ENCODE measurements at places on chromosomes 4 and X.

- no peak for DNase-seq
Measured at GRCh38 chr4:1937550-1937949, 66.4 kb downstream of the NSD2 start.

GRCh38 chr4:38842994-38843393 lies 13.6 kb downstream of the TLR6 start:
- no peak for DNase-seq

DNA sequence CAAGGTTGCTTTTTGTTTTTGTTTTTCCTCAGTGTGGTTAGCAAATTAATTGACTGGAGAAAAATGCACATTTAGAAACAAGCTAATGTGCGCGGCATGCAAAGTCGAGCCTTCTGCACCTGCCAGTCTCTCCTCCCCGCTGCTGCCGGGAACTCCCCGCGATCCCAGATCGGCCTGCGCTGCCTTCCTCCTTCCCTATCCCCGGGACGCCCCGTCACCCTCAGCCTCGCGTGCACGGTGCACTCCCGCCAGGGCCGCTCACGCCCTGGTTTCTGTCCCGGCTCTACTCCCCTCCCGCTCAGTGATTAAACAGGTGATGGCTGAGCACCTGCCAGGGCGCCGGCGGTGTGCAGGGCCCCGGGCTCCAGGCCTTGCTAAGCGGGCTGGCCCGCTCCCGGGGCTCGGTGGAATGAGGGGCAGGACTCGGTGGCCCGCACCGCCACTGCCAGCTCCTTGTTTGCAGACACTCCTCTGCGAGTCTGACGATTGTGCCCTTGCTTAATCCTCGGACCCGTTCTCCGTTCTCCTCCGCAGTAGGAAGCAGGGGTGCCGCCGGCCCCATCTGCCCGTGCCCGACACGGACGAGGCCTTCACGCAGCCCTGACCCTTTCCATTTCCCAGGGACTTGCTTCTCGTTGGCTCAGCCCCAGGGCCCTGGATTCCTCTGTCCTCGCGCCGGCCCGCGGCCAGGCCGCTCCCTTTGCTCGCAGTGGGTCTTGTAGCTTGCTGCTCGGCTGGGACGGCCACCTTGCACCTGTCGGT lies 143.4 kb downstream of the TRIML1 start:
- DNase-seq: no peak

DNA sequence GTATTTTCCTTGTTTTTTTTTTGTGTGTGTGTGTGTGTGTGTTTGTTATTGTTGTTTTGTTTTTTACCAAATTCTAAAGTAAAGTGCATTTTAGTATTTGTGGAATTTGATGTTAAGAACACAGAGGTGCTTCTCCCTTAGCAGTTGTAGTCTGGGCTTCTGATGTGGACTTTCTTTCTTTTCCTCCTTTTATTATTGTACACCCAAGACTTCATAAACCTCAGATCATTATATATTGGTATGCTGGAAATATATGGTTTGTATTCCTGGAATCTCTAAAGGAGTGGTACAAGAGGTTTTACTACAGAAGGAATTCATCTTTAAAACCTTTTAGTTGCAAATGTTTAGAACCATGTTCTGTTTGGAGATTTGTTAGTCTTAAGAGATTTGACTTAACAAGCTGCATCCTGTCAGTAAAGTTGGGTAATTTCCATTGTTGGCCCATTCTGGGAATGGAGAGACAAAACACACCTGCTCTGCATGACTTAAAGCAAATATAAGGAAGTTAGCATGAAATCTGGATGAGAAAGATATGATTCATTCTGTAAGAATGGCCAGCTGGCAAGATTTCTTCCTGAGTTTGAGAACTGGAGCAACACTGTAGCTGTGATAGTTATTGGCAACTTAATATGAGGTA lies 64.0 kb downstream of the SMAD1 start:
- DNase-seq: no peak

- no peak for DNase-seq
Measured at GRCh38 chrX:104749951-104750610, 184.1 kb downstream of the IL1RAPL2 start.

- DNase-seq: no peak
Measured at GRCh38 chrX:136679531-136679930, 31.6 kb downstream of the CD40LG start.

DNA sequence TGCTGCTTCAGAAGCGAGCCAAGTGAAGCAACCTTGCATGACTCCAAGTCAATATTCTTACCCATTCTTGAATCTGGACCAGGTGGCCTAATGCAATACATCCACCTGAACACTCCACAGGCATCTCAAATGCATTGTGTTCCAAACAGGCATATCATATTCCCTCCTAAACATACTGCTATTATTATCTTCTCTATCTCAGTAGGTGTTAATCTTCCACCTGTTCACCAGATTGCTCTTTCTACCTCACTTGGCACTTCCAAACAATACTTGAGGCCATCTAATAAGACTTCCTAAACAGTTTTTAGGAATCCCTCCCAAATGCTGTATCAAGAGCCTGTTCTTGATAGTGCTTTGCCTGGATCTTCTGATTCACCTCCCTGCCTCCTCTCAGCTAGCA lies 90.7 kb downstream of the GPRIN3 start:
- DNase-seq: no peak

GRCh38 chr4:86593688-86594558 lies at the start of gene PTPN13:
TSS of gene PTPN13 (plus strand) at chr4:86594315. CDS start at chr4:86635257, 40,942 bp downstream.
- DNase-seq: peak; percentile 99

DNA sequence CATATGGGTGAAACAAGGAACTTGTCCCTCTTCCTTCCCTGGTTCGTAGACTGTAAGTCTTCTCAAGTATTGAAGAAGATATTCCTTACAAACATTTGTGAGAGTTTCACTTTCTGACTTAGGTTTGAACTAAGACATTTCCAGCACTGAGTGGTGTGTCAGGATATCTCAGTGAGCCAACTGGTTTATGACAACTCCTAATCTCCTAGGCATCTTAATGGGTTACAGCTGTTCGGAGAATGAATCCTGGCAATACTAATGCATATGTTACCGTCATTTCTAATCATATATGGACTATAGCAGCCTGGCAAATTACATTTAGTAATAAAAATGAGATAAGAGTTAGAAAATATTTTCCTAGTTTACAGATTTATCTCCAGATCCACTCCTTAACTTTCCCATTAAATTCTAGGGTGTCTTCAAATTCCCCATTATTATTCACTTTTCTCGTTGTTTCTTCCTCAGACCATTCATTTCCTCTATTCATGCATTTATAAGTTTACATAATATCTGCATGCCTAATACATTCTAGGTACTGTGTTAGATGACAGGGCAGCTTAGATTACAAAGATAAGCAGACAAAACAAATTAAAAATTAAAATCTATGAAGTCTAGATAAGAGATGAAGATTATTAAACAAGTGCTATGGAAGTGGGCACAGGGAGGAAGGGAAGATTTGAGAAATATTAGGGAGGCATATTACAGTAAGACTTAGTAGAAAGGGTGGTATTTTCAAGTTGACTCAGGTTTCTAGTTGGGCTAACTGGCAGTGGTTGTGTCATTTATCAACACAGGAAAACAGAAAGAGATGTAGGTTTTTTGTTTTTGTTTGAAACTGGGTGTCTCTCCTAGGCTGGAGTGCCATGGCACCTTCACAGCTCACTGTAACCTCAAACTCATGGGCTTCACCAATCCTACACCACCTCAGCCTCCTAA lies 173.9 kb downstream of the WDFY3 start:
- no peak for DNase-seq

GRCh38 chr4:17347445-17347844 lies 164.4 kb downstream of the QDPR start:
- no peak for DNase-seq

DNA sequence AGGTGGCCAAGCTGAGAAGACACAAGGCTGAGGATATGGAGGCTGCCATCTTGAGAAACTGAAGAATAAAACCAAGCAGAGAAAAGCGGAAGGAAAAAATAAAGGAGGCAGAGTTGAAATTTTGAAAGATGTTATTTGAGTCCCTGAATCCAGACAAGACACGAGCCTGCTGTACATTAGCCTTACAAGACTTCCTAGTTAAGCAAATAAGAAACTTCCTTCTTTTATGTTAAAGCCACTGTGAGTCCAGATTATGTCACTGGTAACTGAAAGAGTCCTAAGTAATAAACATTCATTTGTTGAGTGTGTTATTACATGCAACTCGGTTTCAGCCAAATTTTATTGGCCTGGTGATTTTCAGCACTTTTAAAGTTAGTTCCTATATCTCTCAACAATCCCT lies 30.4 kb downstream of the DRD5 start:
- DNase-seq: no peak

DNA sequence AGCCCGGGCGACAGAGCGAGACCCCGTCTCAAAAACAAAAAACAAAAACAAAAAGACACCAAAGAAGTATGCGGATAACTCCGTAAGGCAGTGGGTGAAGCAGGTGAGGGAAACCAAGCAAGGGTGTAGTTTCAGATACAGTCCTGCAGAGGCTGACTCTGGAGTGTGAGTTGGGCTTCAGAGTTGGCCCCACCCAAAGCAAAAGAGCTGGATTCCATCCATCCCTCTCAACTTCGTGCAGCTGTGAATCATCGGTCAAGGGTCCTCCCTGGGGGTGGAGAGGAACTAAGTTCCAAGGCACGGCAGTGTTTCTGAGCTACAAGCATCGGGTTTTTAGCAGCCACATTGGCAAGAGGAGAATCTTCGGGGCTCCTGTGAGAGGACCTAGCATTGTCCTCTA lies 43.9 kb upstream of the FAM9A start:
- DNase-seq: no peak

DNA sequence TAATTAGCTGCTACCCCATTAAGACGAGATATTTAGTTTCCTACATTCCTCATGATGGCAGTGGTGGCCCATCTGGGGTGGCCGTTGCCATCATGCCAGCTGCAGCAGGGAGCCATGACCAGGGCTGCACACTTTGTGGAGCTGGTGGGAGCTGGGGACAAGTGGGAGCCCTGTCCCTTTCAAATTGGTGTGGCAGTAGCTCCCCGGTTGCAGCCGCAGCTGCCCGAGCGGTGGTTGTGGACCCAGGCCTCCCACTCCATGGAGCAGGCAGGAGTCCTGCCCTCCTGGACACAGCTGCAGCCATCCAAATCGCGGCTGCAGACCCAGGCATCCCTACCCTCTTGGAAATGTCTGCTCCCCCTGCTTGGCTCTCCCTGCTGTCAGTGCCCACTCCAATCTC lies 9.3 kb upstream of the SYTL5 start:
- DNase-seq: no peak

DNA sequence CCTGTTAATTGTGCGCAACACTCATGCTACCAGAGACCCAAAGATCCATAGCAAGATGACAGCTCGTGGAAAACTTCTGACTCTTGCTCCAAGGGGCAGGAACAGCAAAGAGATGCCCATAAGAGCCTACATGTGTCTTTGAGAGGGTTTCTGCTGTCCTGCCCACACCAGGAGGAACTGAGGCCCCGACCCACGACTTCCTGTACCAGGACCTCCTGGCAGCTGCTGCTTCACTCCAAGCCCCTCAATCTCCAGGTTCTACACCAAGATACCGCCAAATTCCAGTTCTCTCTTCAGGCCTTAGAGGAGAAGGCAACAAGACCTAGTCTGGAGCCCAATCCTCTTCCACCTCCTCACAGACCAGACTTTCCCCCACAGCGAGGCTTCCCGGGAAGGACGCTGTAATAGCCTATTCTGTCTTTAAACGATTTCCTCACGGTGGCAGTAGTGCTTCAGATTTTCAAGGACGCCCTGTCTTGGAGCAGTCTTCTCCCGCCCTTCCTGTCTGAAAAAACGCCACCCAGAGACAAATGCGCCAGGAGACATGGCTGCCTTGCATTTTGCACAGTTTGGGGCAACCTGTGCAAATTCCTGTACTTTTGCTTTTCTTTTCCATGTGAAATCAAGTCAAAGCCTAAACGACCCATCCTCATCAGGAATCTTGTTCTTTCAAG lies 230.2 kb upstream of the STK26 start:
- DNase-seq: peak; percentile 94

DNA sequence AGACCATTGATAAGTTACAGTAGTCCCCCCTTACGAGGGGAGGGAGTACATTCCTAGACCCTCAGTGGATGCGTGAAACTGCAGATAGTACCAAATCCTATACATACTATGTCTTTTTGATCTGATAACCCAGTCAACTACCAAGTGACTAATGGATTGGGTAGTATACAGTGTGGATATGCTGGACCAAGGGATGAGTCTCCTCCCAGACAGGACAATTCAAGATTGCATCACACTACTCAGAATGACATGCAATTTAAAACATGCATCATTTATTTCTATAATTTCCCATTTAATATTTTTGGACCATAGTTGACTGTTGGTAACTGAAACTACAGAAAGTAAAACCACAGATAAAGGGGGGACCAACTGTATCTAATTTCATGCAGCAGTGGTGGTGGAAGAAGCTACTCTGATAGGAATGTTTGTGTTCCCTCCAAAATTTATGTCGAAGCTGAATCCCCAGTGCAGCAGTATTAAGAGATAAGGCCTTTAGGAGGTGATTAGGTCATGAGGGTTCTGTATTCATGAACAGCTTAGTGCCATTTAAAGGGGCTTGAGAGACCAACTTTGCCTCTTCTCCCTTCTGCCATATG lies 11.9 kb downstream of the HADH start:
- DNase-seq: no peak

DNA sequence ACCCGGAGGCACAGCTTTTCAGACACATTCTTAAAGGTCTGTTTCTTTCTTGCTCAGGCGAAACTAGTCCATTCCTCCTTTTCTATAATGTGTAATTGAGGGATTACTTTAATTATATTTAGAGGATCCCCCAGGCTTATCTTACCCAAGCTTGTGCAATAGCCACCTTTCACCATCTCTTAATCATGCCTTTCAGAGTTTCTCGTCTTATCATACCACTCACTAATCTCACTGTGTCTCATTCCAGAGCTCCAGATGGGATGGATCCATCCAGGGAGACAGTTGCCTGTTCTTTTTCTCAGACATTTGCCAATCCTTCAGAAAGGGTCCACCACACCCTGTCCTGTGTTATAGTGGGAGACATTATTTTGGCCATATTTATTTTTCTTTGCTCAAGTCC lies 12.5 kb downstream of the SPARCL1 start:
- DNase-seq: no peak

GRCh38 chr4:59535541-59535940 lies 1664.6 kb upstream of the ADGRL3 start:
- no peak for DNase-seq

DNA sequence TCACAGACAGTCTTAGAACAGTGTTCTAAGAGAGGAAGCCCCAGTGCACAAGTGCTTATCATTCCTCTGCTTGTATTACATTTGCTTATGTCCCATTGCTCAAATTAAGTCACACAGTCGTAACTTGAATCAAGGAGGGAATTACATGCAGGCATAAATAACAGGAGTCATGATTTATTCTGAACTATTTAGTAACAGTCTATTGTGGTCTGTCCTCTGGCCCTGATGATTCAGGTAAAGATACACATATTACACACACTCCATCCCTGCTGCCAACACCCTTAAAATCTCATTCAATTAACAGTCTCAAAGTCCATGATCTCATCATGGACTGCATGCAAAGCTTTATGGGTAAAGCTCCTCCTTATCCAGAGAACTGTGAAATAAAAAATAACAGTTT lies 60.1 kb downstream of the GRIA2 start:
- no peak for DNase-seq

DNA sequence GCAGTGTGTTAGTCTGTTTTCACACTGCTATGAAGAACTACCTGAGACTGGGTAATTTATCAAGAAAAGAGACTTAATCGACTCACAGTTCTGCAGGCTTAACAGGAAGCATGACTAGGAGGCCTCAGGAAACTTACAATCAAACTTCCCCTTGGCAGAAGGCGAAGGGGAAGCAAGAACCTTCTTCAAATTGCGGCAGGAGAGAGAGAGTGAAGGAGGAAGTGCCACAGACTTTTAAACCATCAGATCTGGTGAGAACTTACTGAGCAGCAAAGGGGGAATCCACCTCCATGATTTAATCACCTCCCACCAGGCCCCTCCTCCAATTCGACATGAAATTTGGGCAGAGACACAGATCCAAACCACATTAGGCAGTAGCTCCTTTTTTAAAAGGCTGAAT lies 59.2 kb upstream of the LEF1 start:
- DNase-seq: no peak
